Activated CD4-positive, alpha-beta T cell treated with anti-CD3 and anti-CD28 coated beads, Interleukin-2, amount 10 ng/mL, durations not matched to agents 7 days and 5 days (primary cell): ENCODE measurements at places on chromosomes 3 and 15.
A peak's percentile ranks its signal among the peaks of the same experiment; 100 is the strongest.

- peaks cover 7% of the 10 kb centered on the region for H3K27me3 ChIP-seq
- no peaks in the 10 kb centered on the region for H3K36me3 ChIP-seq
- no peak overlapping the region for H3K27ac ChIP-seq
- no peak overlapping the region for H3K4me3 ChIP-seq
Observed at GRCh38 chr3:179970746-179971145, 66.0 kb downstream of the PEX5L start.

DNA sequence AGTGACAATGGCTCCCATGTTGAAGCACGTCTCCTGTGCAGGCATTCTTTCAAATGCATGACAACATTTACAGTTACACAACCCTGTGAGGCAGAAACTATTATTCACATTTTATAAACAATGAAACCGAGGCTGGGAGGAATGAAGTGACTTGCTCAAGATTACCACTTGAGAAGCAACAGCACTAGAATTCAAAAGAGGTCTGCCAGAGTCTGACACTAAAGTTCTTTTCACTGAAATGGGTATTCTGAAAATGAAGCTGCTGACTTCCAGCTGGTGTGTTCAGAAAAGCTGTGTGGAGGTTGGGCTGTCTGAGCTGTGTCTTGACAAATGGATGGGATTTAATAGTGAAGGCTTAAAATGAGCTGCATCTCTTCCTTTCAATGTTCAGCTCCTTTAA lies 104.4 kb downstream of the THSD4 start:
- H3K4me1 ChIP-seq = no peaks in the 10 kb centered on the region
- no peak for DNase-seq
- peaks cover 5% of the 10 kb centered on the region for H3K27me3 ChIP-seq
- H3K36me3 ChIP-seq = no peaks in the 10 kb centered on the region
- no peak overlapping the region for H3K27ac ChIP-seq

DNA sequence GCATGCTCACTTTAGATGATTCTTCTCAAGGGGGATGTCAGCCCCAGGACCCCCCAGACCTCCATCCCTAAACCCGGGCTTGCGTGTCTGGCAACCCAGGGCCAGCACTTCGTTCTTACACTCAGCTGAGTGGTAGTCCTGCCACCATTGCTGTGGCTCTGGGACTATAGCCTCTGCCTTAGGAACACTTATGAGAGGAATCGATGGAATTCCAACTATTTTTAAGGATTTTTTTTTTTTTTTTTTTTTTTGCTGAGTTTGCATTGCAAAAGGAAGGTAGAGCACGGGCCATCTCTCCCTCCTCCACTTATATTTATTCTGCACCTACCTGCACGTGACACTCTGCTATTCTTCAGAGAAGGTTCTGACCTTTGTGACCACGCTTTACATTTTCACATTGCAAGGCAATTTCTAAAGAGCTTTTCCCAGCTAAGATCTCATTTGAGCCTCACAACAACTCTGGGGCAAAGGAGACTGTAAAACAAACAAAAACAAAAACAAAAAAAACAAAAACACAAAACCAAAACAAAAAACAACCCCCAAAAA lies 113.9 kb downstream of the LPP start:
- peaks cover 21% of the 10 kb centered on the region for H3K4me1 ChIP-seq
- DNase-seq = no peak
- no peak overlapping the region for H3K4me3 ChIP-seq
- H3K27me3 ChIP-seq = no peaks in the 10 kb centered on the region
- H3K27ac ChIP-seq = no peak overlapping the region

DNA sequence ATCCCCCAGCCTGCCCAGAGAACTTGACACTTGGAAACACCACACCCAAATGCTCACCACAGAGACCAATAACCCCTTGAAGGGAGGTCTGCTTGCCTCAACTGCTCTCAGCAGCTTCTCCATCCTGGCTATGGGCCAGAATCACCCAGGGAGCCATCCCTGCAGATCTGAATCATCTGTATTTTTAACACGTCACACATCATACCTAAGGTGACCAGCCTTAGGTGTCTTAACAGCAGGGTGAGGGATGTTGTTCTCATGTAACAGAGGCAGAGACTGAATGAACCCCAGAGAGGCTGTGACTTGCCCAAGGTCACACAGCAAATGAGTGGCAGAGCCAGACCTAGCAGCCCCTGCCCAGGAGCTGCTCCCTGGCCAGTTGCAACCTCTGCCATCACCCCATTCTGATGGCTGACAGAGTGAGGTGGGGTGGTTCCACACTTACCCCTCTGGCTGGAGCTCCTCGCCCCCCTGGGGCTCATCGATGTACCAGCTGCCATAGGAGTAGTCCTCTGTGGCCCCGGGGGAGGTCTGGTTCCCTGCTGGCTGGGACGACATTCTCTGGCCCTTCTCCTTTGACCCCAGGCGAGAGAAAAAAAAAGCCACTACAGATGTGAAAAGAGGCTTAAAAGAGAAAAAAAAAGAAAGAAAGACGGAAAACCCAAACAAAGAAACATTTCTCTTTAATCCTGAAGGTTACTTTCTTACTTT lies 722 bp downstream of the STRA6 start:
- H3K4me1 ChIP-seq = no peaks in the 10 kb centered on the region
- no peak for DNase-seq
- H3K4me3 ChIP-seq = no peak overlapping the region
- no peaks in the 10 kb centered on the region for H3K36me3 ChIP-seq

DNA sequence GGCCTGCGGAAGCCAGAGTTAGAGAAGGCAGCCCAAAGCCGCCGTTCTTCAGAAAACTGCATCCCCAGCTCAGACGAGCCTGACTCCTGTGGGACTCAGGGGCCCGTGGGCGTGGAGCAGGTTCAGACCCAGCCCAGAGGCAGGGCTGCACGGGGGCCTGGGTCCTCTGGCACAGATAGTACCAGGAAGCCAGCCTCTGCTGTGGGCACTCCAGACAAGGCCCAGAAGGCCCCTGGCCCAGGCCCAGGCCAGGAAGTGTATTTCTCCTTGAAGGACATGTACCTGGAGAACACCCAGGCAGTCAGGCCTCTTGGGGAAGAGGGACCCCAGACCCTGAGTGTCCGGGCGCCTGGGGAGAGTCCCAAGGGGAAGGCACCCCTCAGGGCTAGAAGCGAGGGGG lies 23.1 kb downstream of the ALPK3 start:
- H3K27ac ChIP-seq = no peak overlapping the region
- no peak overlapping the region for H3K4me3 ChIP-seq
- DNase-seq = no peak
- H3K36me3 ChIP-seq = no peaks in the 10 kb centered on the region
- no peaks in the 10 kb centered on the region for H3K4me1 ChIP-seq

- peaks cover 62% of the 10 kb centered on the region for H3K4me1 ChIP-seq
- peak; percentile 72 for DNase-seq
- H3K27ac ChIP-seq = peak overlapping the region; percentile 84
- no peaks in the 10 kb centered on the region for H3K27me3 ChIP-seq
- peaks cover 11% of the 10 kb centered on the region for H3K36me3 ChIP-seq
Observed at GRCh38 chr3:172595664-172596393, 72.6 kb upstream of the TNFSF10 start.

DNA sequence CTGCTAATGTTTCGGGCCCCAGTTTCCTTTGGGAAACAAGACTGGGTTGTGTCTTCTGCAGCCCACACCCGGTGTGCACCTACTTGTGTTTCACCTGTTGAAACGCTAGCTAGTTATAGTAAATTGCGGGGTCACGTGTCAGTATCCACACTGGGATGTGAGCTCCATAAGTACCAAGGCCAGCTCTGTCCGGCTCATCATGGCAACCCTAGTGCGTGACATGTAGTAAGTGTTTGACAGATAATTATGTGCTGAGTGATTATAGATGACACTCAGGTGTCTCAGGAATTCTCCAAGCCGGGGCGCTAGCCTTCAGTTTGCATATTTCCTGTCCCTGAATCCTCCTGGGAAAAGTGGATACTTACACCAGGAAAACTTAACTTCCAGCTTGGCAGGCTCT lies 12.8 kb downstream of the APOD start:
- no peak for DNase-seq
- no peak overlapping the region for H3K4me3 ChIP-seq
- H3K27ac ChIP-seq = no peak overlapping the region
- H3K4me1 ChIP-seq = peaks cover 18% of the 10 kb centered on the region

GRCh38 chr3:138461246-138461645 lies 26.8 kb downstream of the ESYT3 start:
- no peak overlapping the region for H3K4me3 ChIP-seq
- no peaks in the 10 kb centered on the region for H3K36me3 ChIP-seq
- no peaks in the 10 kb centered on the region for H3K27me3 ChIP-seq
- H3K4me1 ChIP-seq = peaks cover 8% of the 10 kb centered on the region
- no peak overlapping the region for H3K27ac ChIP-seq

GRCh38 chr3:136187868-136188267 lies 8.3 kb downstream of the MSL2 start:
- peaks cover 41% of the 10 kb centered on the region for H3K36me3 ChIP-seq
- no peak overlapping the region for H3K4me3 ChIP-seq
- H3K27ac ChIP-seq = peak overlapping the region; percentile 9

DNA sequence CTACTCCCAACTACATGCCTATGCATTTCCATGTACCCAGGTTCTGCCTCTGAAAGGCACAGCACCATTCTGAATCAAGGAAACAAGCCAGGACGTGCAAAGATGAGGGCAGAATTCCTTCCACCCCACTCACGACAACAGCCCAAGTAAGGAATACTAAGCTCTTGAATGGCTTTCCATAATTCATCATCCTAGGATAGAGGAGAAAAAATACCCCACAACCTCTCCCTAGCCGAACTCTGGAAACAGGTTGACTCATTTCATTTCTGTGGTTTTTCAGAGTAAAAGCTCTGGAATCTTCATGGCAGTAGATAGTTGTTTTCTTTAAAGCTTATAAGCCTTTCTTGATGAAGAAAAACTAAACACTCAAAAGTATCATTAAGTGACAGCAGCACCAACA lies 77.8 kb downstream of the PDZRN3 start:
- no peaks in the 10 kb centered on the region for H3K27me3 ChIP-seq
- no peaks in the 10 kb centered on the region for H3K36me3 ChIP-seq
- no peak overlapping the region for H3K4me3 ChIP-seq
- no peak overlapping the region for H3K27ac ChIP-seq
- no peaks in the 10 kb centered on the region for H3K4me1 ChIP-seq

DNA sequence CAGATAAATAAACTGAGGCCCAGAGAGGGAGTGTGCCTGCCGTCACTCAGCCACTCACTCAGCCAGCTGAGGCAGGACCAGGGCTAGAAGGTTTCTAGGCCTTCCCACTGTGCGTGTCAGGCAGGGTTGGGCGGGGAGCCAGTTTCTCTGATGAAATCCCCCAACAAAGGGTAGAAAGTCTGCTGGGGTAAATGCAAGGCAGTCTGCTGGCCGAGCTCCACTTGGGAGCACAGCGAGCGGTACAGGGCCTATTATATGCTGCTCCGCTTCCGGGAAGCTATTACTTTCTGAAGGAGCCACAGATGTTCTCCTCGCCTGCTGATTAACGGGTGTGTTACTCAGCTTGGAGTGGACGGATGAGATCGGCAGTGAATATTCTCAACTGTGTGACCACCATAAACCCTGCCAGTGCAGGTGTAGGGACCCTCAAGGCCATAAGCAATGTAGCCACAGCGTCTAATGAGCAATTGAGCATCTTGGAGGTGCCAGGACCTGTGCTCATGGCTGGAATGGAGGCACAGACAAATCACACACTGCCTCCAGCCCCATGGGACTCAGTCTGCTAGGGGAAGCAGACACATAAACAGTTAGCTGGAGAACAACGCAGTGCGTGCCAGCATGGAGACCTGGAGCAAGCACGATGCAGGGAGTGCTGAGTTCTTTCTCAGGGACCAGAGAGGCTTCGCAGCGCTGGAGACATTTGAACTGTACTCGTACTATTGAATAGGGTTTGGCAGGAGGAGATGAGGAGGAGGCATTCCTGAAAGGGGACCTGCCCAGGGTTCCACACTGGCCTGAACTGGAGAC lies 42.1 kb downstream of the CORO2B start:
- H3K36me3 ChIP-seq = no peaks in the 10 kb centered on the region
- no peak for DNase-seq
- no peak overlapping the region for H3K4me3 ChIP-seq
- no peak overlapping the region for H3K27ac ChIP-seq
- no peaks in the 10 kb centered on the region for H3K4me1 ChIP-seq

GRCh38 chr3:189099505-189100290 lies 72.1 kb upstream of the TPRG1 start:
- H3K4me1 ChIP-seq = no peaks in the 10 kb centered on the region
- H3K27ac ChIP-seq = no peak overlapping the region
- H3K36me3 ChIP-seq = no peaks in the 10 kb centered on the region
- no peak overlapping the region for H3K4me3 ChIP-seq
- DNase-seq = no peak

GRCh38 chr3:160130950-160131349 lies 94.3 kb upstream of the C3orf80 start:
- no peak overlapping the region for H3K4me3 ChIP-seq
- peaks cover 9% of the 10 kb centered on the region for H3K27me3 ChIP-seq
- H3K4me1 ChIP-seq = peaks cover 5% of the 10 kb centered on the region
- no peaks in the 10 kb centered on the region for H3K36me3 ChIP-seq

- no peaks in the 10 kb centered on the region for H3K27me3 ChIP-seq
- no peaks in the 10 kb centered on the region for H3K4me1 ChIP-seq
- no peak for DNase-seq
- H3K36me3 ChIP-seq = peaks cover 6% of the 10 kb centered on the region
- no peak overlapping the region for H3K27ac ChIP-seq
Observed at GRCh38 chr15:57253500-57253899, 122.8 kb upstream of the CGNL1 start.

DNA sequence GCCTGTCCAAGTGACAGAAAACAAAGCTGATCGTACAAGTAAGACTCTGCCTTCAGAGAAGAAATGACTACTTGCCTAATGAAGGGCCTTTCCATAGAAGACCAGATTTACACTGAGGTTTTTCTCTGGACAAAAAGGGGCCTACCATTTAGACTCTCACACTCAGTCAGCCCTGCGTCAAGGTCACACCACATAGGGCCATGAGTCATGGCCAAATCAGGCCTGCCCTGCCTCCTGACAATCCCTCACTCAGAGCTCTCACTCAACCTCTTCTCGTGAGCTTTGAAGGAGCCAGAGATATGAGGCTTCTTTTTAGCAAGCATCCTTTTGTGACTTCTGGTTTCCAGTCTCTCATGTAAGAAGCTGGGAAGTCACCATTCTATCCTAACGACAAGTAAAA lies 68.1 kb upstream of the NMNAT3 start:
- H3K27me3 ChIP-seq = peaks cover 11% of the 10 kb centered on the region
- H3K27ac ChIP-seq = no peak overlapping the region
- DNase-seq = no peak

DNA sequence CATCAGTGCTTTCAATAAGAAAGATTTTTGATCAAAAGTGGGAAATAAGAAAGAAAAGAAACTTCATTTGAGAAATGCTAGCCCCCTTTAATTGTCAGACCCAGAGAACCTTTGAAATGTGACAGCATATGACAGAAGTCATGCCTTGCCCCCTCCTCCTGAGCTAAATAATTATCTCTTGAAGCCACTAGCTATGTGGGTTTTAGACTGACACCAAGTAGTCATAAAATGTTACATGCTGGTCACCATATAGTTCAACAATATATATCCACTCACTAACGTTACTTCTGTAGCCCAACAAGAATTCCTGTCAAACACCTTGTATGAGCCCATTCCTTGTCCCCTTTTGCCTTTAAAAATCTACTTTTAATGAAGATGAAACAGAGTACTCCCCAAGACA lies 43.1 kb upstream of the AADACL2 start:
- no peak overlapping the region for H3K4me3 ChIP-seq
- no peak overlapping the region for H3K27ac ChIP-seq
- H3K4me1 ChIP-seq = no peaks in the 10 kb centered on the region

GRCh38 chr15:89043031-89044002 lies 44.9 kb upstream of the ABHD2 start:
- H3K4me1 ChIP-seq = no peaks in the 10 kb centered on the region
- peaks cover 9% of the 10 kb centered on the region for H3K27me3 ChIP-seq
- H3K36me3 ChIP-seq = no peaks in the 10 kb centered on the region
- DNase-seq = no peak
